ENCODE measurements at places on chromosomes 12 and 14.

DNA sequence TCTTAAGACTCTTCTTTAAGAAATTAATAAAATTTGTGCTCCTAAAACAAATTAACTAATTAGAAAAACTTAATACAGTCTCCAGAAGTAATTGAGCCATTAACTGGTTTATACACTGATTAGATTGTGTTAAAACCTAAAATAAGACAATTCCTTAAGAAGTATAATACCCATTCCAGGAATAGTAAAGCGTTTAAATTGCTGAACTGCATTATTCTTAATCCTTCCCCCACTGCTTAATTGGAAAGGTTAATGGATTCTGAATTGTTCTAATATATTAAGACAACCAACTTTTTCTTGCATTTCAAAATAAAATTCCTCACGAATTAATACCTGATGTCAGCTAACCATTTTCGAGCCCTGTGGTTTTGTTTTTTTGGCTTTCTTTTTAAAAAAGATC lies 128.4 kb downstream of the KICS2 start:
- DNase-seq = no peak

GRCh38 chr12:91985002-91985787 lies 160.5 kb downstream of the BTG1 start:
- no peak for DNase-seq

- no peak for DNase-seq
Observed at GRCh38 chr14:53285821-53286220, 132.7 kb upstream of the DDHD1 start.

DNA sequence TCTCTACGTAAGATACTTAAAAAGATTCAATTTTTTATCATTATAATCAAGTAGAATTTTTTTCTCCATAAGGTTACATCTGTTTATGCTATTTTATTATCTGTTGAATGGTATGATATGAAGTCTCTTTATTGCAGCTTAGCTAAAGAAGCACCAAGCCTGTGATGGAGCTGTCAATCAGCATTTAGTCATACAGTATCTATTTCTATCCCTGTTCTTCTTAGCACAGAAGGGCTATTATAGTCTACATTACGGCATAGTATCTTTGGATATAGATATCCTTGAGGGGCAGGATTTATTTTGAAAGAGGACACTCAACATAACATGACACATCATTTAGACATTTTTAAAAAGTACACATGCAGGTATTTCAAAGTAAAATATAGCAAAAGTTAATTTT lies 277.1 kb downstream of the FOXG1 start:
- DNase-seq = no peak

DNA sequence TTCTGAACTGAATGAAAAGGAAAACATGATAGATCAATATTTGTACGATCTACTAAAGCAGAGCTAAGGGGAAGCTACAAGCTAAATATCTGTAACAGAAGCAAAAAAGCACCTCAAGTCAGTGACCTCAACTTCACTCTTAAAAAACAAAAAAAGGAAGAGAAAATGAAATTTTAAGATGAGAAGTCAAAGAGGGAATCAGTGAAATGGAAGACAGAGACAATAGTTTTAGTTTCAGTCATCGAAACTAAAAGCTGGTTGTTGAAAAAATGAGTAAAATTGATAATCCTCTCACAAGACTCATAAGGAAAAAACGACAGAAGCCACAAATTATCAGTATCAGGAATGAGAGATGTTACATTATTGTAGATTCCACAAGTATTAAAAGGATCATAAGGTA lies 11.9 kb upstream of the SLC2A13 start:
- no peak for DNase-seq

GRCh38 chr14:52055167-52055566 lies 13.7 kb downstream of the NID2 start:
- DNase-seq = no peak

DNA sequence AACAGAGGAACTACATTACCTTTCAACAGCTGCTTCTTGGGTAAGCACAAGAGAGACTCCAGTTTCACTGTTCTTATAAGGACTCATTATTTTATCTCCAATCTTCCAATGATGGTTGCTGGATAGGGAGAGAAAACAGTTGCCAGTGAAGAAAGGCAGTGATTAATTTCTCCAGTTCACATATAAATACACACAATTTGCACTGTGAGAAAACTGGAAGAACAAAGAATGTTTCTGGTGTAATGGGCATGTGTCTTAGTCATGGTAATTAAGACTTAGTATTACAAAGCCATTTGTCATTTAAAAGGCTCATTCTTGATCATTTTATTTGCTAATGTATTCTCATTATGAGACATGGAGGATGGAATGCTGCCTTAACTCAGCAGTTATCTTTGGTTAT lies 78.0 kb upstream of the FAR2 start:
- no peak for DNase-seq

DNA sequence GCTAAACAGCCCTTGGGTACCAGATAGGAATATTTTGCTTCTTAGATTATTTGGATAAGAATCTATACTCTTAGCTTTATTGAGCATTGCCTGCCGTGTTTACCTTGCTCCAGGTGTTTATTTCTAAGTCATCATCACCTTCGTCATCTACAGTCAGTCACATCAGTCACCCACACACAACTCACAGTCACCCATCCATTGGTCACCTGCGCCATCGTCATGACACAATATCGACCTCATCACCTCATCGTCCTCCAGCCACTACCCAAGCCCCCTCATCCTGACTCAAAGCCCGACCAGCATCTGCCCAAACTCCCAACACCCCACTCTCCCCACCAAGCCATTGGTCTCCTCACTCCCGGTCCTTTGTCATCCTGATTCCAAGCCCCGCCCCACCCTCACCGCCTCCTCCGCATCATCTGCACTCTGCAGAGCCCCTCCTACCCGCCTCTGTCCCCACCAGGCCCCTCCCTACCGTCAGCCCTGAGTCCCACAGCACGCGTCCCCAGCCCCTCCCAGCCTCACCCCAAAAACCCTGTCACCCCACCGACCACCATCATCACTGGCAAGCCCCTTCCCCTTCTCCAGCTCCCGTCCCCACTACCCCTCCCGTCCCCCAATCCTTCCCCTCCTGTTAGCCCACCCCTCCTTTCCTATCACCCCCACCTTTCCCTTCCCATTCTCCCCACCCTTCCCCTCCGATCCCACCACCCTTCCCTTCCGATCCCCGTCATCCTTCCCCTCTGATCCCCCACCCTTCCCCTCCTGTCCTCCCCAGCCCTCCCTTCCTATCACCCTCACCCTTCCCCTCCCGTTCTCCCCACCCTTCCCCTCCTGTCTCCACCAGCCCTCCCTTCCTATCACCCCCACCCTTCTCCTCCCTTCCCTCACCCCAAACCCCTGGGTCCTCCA lies 9.8 kb downstream of the DLK1 start:
- no peak for DNase-seq
